Liver (tissue), 10 donors: ENCODE measurements at places on chromosomes 7 and 10.

GRCh38 chr7:134058980-134059379 lies 68.2 kb upstream of the LRGUK start:
- H3K36me3 ChIP-seq: no peaks in the 10 kb centered on the region
- H3K27ac ChIP-seq: no peak overlapping the region
- no peak overlapping the region for H3K4me3 ChIP-seq
- no peak for DNase-seq
- H3K27me3 ChIP-seq: no peaks in the 10 kb centered on the region

DNA sequence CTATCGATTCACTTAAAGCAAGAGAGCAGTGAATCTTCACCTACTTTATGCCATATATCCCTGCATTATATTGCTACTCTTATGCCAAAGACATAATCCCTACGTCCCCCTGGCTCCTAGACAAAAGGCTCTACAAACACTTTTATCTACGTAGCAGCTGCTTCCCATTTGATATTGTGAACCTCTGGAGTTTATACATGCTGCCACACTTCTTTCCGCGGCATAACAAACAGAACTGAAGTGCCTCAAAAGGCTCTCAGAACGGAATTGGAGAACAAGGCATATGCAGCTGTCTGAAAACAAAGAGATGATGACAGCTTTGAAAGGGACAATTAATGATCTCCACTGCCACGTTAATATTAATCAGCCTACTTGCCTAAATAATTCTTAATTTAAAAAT lies 985.6 kb upstream of the LRRN3 start:
- H3K27me3 ChIP-seq: no peaks in the 10 kb centered on the region
- H3K4me3 ChIP-seq: no peak overlapping the region
- H3K36me3 ChIP-seq: no peaks in the 10 kb centered on the region
- no peak for DNase-seq

- no peaks in the 10 kb centered on the region for H3K36me3 ChIP-seq
- no peaks in the 10 kb centered on the region for H3K27me3 ChIP-seq
- H3K4me3 ChIP-seq: no peak overlapping the region
Observed at GRCh38 chr7:22849662-22850061, 27.0 kb upstream of the TOMM7 start.

DNA sequence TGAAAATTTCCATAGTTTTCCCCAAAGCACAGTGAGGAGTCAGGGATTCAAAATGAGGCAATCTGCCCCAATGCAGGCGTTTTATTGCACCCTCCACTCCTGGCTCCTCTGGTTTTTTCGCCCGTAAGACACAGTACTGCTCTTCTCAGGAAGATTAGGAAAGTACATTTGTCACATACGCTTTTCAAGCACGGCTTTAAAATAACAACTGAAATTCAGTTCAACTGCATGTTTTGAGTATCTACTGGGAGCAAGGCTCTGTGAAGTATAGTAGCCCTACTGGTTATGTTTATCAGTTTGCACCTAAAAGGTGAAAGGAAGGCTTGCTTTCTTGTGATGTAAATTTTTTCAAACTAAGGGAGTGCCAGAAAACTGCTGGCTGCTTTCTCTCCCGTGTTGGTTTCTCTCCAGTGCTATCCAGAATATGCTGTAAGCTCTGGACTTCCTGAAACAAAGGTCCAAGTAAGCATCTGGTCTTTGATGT lies 1.9 kb upstream of the SGMS1 start:
- peak overlapping the region; percentile 96 for H3K4me3 ChIP-seq
- H3K27me3 ChIP-seq: no peaks in the 10 kb centered on the region
- peaks cover 12% of the 10 kb centered on the region for H3K4me1 ChIP-seq
- H3K36me3 ChIP-seq: peaks cover 12% of the 10 kb centered on the region
- peak overlapping the region; percentile 100 for H3K27ac ChIP-seq

- no peak overlapping the region for H3K4me3 ChIP-seq
- H3K27ac ChIP-seq: no peak overlapping the region
- no peaks in the 10 kb centered on the region for H3K4me1 ChIP-seq
- no peaks in the 10 kb centered on the region for H3K27me3 ChIP-seq
Observed at GRCh38 chr10:76268530-76268929, 837.1 kb downstream of the LRMDA start.

GRCh38 chr7:79774150-79774549 lies 320.7 kb upstream of the MAGI2 start:
- H3K27me3 ChIP-seq: no peaks in the 10 kb centered on the region
- no peaks in the 10 kb centered on the region for H3K36me3 ChIP-seq
- no peak overlapping the region for H3K27ac ChIP-seq
- DNase-seq: no peak
- H3K4me1 ChIP-seq: no peaks in the 10 kb centered on the region
- no peak overlapping the region for H3K4me3 ChIP-seq

GRCh38 chr10:94293354-94293753 lies 69.4 kb downstream of the NOC3L start:
- H3K27ac ChIP-seq: no peak overlapping the region
- no peak for DNase-seq
- no peak overlapping the region for H3K4me3 ChIP-seq
- H3K27me3 ChIP-seq: no peaks in the 10 kb centered on the region
- no peaks in the 10 kb centered on the region for H3K36me3 ChIP-seq

DNA sequence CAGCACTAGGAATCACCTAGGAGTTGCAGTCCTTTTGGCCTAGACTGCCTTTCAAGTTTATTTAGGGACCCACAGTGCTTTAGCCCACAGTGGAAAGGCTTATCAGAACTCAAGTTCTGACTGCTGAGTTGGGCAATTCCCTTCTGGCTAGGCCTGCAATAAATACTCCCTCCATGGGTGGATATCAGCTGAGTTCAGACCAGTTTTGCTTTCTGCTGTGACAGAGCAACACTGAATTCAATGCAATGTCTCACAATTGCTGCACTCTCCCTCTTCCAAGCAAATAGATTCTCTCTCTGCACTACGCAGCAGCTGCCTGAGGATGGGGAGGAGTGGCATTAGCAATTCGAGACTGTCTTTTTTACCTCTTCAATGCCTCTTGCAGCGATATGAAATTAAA lies 1153.3 kb downstream of the SORCS1 start:
- no peak for DNase-seq
- no peaks in the 10 kb centered on the region for H3K27me3 ChIP-seq
- H3K27ac ChIP-seq: peak overlapping the region; percentile 64
- H3K4me1 ChIP-seq: peaks cover 35% of the 10 kb centered on the region

- H3K4me3 ChIP-seq: no peak overlapping the region
- peaks cover 3% of the 10 kb centered on the region for H3K4me1 ChIP-seq
- no peaks in the 10 kb centered on the region for H3K27me3 ChIP-seq
- no peaks in the 10 kb centered on the region for H3K36me3 ChIP-seq
- no peak overlapping the region for H3K27ac ChIP-seq
Observed at GRCh38 chr10:70830164-70830563, 14.4 kb downstream of the SGPL1 start.

DNA sequence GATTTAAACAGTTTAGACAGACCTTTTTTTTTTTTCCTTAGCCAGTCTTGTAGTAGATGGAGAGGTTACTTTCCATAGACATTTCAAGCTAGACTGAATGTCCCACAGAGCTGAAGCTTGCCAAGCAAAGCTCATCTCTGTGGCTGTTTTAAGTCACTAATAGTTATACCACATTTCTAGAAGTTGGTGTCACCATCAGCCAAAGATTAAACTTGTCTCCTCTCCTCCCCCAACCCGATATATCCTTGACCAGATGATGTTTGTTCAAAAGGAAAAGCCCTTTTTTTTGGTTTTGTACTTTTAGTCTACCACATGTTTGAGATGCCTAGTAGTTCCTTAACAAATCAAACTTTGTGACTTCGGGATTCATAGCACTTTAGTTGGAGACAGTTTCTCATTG lies 66.1 kb downstream of the ADD3 start:
- peaks cover 7% of the 10 kb centered on the region for H3K4me1 ChIP-seq
- no peaks in the 10 kb centered on the region for H3K27me3 ChIP-seq
- no peak for DNase-seq
- H3K36me3 ChIP-seq: no peaks in the 10 kb centered on the region
- H3K27ac ChIP-seq: no peak overlapping the region

DNA sequence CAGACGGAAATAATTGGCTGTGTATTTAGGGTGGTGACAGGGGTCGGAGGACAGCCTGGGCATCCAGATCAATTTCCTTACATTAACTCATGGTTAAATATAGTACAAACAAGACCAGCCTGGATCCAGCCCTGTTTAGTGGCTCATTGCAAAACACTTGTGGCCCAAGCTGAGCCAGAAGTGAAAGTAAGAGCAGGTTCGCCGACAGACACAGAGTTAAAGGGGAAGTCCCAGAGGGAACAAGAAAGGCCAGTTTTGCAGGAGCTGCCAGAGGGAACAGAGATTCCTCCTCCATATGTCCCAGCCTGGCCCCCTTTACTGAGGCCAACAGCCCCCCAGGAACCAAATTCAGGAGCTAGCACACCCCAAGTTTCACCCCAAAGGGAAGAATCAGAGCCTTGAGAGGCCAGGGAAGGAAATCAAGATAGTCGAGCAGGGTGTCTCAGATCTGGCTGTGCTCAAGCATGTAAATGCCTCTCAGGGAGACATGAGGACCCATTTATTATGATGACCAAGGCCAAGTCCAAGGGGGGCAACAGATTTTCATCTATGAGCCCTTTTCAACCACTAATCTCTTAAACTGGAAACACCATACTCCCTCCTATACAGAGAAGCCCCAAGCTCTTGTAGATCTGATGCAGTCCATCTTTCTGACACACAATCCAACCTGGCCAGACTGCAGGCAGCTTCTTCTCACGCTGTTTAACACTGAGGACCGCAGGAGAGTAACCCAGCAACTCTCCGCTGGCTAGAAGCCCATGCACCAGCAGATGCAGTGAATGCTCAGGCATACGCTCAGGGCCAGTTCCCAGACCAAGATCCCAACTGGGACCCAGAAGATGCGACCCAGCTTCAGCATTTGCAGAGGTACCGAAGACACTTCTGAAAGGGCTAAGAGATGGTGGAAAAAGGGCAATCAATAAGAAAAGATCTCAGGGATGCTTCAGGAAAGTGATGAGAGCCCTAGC lies 15.9 kb upstream of the ADCK2 start:
- no peaks in the 10 kb centered on the region for H3K36me3 ChIP-seq
- no peaks in the 10 kb centered on the region for H3K27me3 ChIP-seq
- DNase-seq: no peak

GRCh38 chr10:54909165-54909564 lies 108.1 kb upstream of the PCDH15 start:
- H3K36me3 ChIP-seq: no peaks in the 10 kb centered on the region
- no peak for DNase-seq
- H3K27ac ChIP-seq: no peak overlapping the region
- no peaks in the 10 kb centered on the region for H3K27me3 ChIP-seq
- H3K4me3 ChIP-seq: no peak overlapping the region

- H3K4me3 ChIP-seq: no peak overlapping the region
- no peaks in the 10 kb centered on the region for H3K27me3 ChIP-seq
- peaks cover 10% of the 10 kb centered on the region for H3K36me3 ChIP-seq
- no peak overlapping the region for H3K27ac ChIP-seq
Observed at GRCh38 chr10:91617072-91617609, 15.7 kb downstream of the PPP1R3C start.

DNA sequence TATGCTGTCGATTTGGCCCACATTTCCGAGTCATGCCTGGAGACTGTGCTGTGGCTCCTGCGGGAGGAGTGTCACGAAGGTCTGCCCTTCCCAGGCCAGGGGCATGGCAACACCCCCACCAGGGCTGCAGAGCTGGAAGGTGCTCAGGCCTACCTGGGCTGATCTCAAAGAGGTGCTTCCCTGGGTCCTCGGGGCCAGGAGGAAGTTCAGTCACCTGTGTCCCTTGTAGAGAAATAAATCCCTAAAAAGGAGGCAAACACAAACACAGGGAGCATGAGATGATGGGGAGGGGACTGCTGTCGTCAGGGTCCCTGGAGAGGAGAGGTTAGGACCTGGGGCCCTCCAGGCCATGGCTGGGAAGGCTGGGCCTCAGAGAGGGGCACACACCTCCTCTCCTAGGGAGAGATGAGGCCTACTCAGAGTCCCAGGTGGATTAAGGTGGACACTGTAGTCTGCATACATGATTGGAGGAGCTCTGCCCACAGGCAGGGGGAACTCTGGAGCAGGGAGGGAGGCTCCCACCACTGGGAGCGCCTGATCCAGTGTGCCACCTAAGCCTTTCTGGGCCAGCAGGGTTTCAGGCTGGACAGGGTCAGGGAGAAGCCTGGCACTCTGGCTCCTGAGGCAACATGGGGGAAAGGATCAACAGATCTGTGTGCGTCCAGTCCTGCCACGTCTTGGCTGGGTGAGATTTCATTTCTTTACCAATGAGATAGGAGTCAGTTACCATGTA lies 49.4 kb downstream of the ARHGAP22 start:
- H3K27me3 ChIP-seq: no peaks in the 10 kb centered on the region
- peak; percentile 21 for DNase-seq
- no peak overlapping the region for H3K4me3 ChIP-seq
- no peaks in the 10 kb centered on the region for H3K36me3 ChIP-seq

GRCh38 chr7:93944673-93945072 lies 23.1 kb downstream of the GNG11 start:
- no peak overlapping the region for H3K27ac ChIP-seq

DNA sequence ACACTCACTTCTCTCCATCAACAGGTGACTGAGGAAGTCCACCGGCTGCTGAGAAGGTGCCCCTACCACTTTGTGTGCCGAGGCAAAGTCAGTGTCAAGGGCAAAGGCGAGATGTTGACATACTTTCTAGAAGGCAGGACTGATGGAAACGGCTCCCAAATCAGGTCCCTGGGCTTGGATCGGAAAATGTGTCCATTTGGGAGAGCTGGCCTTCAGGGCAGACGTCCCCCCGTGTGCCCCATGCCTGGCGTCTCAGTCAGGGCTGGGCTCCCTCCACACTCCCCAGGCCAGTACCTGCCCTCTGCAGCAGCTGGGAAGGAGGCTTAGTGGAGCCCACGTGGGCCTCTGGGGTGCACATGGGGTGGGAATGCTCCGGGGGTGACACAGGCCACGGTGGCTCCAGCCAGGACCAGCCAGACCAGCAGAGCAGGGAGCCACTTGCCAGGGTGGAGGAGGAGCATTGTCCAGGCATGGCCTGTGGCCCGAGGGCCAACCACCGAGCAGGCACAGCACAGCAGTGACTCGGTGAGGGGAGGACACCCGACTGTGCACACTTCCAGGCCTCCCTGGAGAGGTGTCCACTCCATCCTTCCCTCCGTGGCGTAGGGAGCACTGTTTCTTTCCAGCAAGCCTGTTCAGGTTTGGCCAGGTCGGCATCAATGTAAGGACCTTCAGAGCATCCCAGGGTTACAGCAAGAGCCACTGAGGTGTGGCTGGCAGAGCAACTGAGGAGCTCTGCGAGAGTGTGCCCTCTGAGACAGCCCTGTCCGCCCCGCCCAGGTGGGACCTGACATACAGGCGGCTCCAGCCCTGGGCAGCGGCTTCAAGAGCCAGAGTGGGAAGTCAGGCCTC lies 139.7 kb downstream of the ADCY1 start:
- no peak for DNase-seq
- no peaks in the 10 kb centered on the region for H3K27me3 ChIP-seq
- no peaks in the 10 kb centered on the region for H3K4me1 ChIP-seq
- H3K4me3 ChIP-seq: no peak overlapping the region
- H3K27ac ChIP-seq: no peak overlapping the region
- H3K36me3 ChIP-seq: peaks cover 68% of the 10 kb centered on the region

- H3K36me3 ChIP-seq: no peaks in the 10 kb centered on the region
- H3K4me1 ChIP-seq: no peaks in the 10 kb centered on the region
- H3K27ac ChIP-seq: no peak overlapping the region
- no peak for DNase-seq
- no peaks in the 10 kb centered on the region for H3K27me3 ChIP-seq
Observed at GRCh38 chr7:38574086-38574485, 57.1 kb downstream of the AMPH start.

GRCh38 chr10:110076559-110077318 lies 69.0 kb downstream of the ADD3 start:
- no peak overlapping the region for H3K4me3 ChIP-seq
- H3K36me3 ChIP-seq: no peaks in the 10 kb centered on the region
- peak overlapping the region; percentile 24 for H3K27ac ChIP-seq
- DNase-seq: no peak
